Kidney (tissue), 22 donors: ENCODE measurements at places on chromosomes 16 and 17.

DNA sequence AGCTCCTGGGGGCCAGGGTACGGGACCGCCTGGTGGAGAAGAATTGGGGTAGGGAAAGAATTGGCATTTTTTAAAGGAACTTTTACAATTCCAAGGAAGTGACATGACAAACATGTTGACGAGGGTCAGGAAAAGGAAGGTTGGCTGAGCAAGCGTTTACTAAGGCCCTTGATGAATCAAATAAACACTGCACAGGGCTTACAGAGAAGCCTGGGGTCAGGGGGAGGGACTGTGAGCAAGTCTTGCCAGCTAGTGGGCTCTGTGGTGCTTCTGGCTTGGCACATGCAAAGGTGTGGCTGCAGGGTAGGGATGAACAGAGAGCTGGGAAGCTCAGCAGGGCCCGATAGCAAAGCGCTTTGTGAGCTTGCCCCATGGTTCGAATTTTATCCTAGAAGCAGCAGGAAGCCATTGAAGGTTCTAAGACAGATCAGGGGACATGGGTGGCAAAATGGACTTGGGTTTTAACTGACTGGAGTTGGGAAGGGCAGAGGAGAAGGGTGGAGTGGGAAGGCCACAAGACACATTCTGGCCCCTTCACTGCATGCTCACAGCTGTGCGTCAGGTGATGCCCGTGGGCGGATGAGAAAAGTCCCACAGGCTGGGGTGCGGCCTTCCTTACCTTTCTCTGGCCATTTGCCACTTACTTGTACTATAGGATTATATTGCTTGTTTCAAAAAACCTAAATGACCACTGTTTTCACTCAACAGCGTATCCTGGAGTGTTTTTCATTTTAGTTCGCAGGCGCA lies 117.8 kb downstream of the SOCS1 start:
- DNase-seq = no peak

- DNase-seq = no peak
These were observed 2.5 kb upstream of the WFIKKN2 start for GRCh38 chr17:50832864-50833381.

DNA sequence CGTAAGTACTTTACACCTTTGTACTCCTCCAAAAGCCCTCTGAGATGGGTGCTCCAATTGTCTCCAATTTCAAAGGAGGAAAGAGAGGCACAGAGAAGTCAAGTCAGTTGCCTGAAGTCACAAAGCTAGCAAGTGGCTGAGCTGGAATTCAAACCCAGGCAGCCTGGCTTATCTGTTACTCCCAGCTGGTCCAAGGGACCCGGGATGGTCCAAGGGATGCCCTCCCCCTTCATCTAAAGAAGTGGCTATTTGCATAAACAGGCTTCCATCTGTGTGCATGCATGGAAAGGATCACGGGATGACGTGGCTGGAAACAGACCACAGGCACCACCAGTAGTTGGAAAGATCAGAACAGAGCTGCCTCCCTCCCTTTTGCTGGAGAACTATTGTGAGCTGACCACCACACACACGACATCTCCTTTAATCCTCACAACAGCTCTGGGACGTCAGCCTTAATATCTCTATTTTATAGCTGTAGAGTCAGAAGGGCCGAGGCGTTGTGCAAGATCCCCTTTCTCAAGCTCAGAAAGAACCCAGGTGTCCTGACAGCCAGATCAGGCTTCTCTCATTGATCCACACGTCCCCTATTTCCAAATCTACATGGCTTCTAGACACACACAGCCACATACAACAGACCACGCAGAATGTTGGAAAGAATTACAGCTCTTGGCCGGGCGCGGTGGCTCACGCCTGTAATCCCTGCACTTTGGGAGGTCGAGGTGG lies 10.9 kb upstream of the COL1A1 start:
- DNase-seq = peak; percentile 48

DNA sequence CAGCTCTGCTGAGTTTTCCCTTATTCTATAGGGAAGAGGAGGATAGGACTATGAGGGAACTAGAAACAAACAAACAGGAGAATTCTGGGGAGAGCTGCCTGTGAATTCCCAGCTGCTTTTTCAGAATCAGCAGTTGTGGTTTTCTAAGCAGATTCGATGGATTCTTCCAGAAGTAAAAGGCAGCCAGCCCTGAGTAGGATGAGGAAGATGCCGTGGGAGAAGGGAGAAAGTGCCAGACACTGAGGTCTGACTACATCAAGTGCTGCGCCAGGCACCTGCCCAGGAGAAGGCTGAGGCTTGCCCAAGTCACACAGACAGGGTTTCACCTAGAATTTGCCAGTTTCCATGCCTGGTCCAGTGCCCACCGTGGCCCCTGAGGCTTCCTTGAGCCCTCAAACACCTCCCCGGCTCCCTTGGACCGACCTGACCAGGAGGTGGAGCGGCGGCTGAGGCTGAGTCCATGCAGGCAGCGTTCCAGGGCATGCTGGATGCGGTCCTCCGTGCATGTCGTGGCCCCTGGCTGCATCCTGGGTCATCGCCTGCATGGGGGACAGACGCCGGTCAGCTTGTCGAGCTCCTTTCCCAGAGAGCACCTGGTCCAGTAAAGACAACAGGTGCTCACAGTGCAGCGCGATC lies 43.6 kb upstream of the PIK3R6 start:
- no peak for DNase-seq

DNA sequence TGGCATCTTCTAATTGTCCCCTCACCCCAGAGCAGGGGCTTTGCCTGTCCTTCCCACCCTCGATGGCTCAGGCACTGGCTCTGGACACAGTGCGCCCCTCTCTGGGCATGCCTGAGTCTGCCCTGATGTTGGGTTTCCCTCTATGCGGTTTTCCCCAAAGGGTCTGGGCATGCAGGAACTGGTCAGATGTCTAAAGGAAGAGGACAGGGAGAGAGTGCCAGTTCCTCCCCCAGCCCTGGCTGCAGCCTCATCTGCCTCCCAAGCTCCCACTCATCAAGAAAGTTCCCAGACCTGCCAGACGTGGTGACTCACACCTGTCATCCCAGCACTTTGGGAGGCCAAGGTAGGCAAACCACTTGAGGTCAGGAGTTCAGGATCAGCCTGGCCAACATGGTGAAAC lies 41.3 kb upstream of the PABPN1L start:
- DNase-seq = no peak

- DNase-seq = no peak
These were observed 30.4 kb downstream of the KDM8 start for GRCh38 chr16:27233731-27234130.

DNA sequence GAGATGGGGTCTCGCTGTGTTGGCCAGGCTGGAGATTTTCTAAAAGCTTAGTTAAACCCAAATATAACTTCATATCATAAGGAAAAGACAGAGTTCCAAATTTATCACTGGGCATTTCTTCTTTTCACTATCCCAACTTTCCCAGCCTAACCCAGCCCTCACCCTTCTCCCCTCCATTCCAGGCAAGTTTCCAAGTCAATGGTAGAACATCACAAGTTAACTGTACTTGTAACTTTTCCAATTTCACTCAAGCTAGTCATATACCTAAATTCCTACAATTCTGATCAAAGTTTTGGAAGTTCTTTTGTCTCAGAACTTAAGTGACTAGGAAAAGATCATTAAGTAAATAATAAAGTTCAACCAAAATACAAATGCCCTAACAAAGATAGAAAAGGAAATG lies 61.2 kb downstream of the USP32 start:
- DNase-seq = no peak

- DNase-seq = peak; percentile 65
These were observed 98.1 kb upstream of the CCL2 start for GRCh38 chr17:34156741-34157589.

- no peak for DNase-seq
These were observed 1279.0 kb upstream of the GOT2 start for GRCh38 chr16:60013076-60013475.

DNA sequence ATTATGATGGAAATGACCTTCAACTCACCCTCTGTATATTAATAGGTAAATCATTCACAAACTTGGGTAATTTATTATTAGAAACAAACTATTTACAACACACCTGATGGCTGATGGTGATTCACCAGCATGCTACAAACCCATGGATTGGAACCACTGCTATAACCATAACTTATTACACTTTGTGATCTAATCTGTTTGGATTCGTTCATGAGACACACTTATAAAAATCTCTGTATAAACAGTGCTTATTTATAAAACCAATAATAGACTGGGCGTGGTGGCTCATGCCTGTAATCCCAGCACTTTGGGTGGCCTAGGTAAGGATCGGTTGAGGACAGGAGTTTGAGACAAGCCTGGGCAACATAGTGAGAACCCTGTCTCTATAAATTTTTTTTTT lies 16.0 kb downstream of the SMIM36 start:
- no peak for DNase-seq

GRCh38 chr17:79095345-79096055 lies 20.9 kb downstream of the ENGASE start:
- DNase-seq = no peak

DNA sequence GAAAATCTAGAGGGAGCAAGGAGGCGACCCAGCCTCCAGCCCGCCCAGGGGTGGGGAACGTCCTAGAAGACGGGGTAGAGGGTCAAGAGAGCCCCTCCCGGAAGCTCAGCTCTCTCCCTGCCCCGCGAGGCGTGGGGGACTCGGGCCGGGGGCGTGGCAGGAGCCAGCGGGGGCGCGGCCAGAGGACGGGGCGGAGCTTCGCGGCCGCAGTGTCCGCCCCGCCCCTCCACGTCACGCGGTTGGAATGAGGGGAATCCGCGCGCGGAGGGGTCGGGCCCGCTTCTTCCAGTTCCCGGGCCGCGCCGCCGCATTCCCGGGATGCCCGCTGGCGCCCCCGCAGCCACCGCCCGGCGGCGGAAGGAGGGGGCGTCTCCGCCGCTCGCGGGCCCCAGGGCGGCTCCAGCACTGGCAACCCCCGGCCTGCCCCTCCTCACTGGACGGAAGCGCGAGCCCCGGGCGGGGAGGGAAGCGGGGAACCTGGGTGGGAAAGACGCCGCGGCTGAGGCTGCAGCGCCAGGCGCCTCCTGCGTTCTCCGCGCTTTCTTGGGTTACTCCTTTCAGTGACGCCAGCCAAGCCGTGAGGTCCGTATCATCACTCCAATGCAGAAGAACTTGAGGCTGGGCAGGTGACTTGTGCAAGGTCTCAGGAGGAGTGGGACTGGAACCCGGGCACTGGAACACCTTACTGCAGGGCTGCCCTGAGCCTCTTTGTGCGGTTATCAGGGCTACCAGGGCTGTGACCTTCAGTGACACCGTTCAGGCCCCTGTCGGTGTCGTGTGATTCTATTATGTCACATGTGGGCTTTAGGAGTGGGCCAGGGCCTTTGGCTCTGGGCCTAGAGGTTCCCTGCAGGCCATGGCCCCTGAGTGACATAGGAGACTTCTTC lies 4.3 kb downstream of the MYO1C start:
- DNase-seq = peak; percentile 96

- peak; percentile 50 for DNase-seq
These were observed 218.0 kb downstream of the NTN1 start for GRCh38 chr17:9239246-9239792.

DNA sequence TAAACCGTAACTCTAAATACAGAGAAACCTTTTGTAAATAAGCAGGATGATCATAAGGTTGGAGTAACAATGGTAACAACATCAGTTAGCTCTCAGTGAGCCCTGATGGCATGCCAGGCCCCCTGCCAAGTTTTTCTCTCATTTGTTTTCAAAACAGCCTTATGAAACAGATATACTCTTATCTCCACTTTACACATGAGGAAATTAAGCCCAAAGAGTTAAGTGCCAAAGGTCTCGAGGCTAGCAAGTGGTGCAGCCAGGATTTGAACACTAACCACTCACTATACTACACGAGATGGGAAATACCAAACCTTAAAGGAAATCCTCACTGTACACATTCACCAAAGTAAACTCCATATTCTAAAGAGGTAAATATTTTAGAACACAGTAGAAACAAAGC lies 15.0 kb downstream of the USP31 start:
- no peak for DNase-seq

GRCh38 chr17:29687596-29687995 lies 64.9 kb upstream of the CORO6 start:
- no peak for DNase-seq

GRCh38 chr17:61259360-61259759 lies 140.3 kb upstream of the TBX2 start:
- DNase-seq = no peak

- no peak for DNase-seq
These were observed 933.5 kb upstream of the SOX9 start for GRCh38 chr17:71187145-71187878.

DNA sequence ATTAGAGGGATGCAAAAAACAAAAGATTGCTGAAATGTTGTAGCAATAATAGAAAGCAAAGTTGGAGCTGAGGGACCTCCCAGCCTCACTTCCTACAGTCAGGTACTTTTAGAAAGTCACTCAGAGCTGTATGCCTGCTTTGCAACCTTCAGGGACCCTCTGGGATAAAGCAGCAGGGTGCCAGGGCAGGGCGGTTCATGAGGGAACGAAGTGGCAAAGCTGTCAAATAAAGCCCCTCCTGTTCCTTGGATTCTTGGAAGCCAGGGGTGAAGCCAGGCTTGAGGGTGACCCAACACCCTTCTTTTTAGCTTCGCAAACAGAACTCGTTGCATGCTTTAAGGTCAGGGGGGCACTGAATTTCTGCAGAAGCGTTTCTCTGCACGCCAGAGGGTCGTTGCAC lies 767 bp downstream of the ATP2C2 start:
- no peak for DNase-seq

GRCh38 chr17:4721203-4722135 lies 9.8 kb upstream of the MED11 start:
- no peak for DNase-seq

DNA sequence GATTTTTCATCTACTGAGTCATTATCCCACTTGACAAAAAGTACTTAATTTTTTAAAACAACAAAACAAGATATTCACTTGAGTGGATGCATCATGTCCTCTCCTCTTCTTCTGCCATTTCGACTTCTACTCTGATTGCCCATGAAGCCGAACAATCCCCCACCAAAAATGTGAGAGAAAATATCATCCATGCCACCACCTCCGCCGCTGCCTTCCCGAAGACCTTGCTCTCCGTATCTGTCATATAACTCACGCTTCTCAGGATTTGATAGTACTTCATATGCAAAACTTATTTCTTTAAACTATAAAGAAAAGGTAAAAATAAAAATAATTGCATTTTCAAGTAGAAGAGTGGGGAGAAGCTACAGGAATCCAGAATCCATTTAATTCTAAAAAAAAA lies 2.2 kb downstream of the DNAJA2 start:
- no peak for DNase-seq

GRCh38 chr16:57798953-57799599 lies 3.2 kb downstream of the KIFC3 start:
- DNase-seq = no peak

- DNase-seq = peak; percentile 72
These were observed 21.4 kb downstream of the PIEZO1 start for GRCh38 chr16:88763502-88764053.

- DNase-seq = no peak
These were observed 16.3 kb downstream of the CTRB1 start for GRCh38 chr16:75234856-75235696.

- DNase-seq = no peak
These were observed 14.8 kb upstream of the ZFP90 start for GRCh38 chr16:68524069-68524820.

DNA sequence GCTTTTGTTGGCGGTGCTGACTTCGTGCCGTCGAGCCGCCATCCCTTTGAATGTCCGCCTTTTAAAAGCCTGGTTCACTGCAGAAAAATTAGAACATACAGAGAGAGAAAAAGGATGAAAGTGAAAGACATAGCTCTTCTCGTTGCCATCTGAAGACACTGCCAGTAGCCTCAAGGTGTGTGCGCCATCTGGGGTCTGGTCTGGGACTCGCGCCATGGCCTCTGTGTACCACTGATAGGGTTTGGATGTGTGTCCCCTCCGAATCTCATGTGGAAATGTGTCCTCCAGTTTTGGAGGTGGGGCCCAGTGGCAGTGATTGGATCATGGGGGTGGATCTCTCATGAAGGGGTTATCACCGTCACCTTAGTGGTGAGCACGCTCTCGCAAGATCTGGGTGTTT lies 15.5 kb downstream of the GSE1 start:
- DNase-seq = no peak
